ENCODE measurements at places on chromosomes 5 and 9.

DNA sequence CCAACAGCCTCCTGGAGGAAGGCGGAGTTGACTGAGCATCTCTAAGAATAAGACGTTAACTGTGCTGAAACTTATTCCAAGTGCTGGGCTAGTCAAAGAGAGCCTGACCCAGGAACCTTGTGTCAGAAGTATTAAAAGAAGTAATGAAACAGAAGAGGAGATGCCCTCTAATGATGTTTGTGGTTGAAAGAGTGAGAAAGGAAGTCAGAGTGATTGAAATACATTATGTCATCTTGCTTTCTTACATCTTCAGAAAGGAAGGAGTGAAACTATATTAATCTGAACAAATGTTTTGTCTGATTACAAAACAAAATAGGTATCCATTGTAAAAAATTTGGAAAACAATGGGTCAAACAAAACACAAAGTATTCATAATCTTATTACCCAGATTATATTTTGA, 460.7 kb downstream of the NTRK2 start:
- no peak for DNase-seq

GRCh38 chr9:121178676-121179372, 22.8 kb downstream of the RAB14 start:
- no peak for DNase-seq

DNA sequence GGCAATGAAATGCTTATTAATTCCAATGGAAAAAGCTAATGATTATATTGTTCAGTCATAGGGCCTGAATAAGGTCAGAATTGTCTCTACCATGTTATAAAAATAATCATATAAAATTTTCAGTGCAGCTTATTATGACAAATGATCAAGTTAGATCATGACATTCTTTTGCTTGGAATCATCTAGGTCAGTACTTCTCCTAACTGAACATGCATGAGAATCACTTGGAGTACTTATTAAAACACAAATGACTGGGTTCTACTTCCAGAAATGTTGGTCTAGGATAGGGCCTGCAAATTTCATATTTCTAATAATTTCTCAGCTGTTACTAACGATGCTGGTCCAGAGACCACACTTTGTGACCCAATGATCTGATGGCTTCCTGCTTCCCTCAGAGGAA, 806.0 kb upstream of the ZNF608 start:
- DNase-seq: no peak

DNA sequence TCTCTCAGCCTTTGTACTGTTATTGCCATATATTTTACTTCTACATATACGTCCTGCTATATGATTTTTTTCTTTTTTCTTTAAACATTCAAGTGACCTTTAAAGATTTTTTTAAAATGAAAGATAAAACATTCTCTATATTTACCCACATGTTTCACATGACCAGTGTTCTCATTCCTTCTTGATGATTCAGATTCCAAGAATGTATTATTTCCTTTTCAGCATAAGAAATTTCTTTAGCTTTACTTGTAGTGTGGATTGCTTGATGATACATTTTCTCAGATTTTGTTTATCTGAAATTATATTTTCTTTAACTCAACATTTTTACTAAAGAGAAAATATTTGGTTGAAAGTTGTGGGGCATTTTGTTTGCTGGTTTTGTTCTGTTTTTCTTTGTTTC, 792.1 kb downstream of the BRINP1 start:
- no peak for DNase-seq

DNA sequence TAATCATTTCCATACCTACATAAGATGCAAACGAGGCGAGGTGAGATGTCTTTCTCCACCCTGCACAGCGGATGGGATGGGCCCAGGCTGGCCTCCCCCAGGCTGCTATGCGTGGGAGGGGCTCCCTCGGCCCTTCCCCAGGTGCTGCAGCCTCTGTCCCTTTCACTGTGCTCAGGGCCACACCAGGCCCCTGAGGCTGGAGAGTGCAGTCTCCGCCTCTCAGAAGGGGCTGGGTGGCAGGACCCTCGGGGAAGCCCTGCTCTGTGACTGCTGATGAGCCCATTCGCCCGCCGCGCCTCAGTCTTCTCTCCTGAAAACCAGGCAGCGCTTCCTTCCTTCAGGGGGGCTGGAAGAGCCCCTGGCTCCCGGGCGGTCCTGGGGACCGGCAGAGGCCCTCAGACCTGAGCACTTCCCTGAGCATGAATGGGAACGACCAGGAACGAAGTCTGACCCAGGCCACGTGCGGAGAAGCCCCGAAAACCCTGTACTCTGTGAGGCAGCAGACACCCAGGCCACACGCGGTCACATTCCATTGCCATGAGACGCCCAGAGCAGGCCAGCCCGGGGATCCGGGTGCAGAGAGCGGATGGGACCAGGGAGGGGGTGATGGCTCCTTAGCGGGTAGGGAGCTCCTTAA, 21.9 kb upstream of the NOTCH1 start:
- no peak for DNase-seq

DNA sequence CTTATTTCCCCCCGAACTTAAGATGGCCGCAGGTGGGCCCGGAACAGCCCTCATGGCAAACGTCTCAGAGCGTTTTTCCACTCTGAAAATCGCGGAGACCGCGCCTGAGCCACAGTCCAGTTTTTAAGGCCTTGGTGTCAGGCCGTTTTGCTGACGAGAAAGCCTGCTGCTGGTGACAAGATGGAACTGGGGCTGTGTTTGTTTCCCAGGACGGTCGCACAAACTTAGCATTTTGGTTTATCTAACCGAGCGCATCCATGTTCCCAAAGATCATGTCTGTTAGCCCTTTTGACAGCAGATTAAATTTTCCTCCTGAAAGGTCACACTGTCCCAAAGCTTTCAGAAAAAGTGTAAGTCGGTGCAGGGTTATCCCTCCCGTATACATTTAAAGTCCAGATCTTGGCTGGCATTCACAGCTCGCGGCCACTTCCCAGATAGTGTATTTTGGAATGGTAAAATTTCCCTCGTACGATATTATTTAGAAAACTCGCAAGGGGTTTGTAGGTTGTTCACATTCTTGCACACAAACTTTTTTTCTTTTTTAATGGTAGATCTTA, 812 bp downstream of the SREK1 start:
- no peak for DNase-seq

DNA sequence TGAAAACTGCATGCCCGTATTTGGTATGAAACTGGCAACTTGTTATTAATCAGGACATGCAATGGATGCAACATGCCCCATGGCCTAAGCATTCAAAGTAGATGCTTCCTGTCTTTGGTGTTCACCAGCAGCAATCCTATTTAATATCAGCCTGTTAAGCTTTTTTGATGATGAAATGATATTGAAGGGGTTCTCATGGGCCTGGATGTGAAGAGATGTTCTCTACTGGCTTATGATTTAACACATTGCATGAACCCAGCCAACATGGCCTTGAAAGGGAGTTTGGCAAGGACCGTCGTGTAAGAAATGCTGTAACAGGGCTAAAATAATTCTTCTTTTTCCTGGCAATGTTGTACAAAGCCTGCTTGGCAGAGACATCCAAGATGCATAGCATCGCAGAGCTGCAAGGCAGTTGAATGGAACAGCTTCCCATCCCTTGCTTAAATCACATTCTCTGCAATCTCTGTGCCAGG, 111.2 kb downstream of the SMARCA2 start:
- DNase-seq: no peak

- DNase-seq: no peak
Observed at GRCh38 chr5:23314827-23315226, 192.6 kb upstream of the PRDM9 start.

DNA sequence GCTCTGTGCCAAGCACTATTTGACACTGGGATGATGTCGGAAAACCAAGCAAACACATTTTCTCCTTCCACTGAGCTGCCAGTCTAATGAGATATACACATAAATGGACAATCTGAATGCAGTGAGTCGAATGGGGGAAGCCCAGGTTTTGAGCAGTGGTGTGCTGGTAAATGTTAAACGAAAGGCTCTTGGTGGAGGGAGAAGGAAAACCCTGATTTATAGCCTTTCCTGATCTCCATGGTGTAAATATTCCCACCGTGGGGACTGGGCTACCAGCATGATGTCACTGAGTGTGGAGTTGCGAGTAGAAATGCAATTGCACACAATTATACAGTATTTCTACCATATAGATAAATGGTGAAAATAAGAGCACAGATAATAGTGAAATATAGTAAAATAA, 5.0 kb upstream of the GSN start:
- no peak for DNase-seq

DNA sequence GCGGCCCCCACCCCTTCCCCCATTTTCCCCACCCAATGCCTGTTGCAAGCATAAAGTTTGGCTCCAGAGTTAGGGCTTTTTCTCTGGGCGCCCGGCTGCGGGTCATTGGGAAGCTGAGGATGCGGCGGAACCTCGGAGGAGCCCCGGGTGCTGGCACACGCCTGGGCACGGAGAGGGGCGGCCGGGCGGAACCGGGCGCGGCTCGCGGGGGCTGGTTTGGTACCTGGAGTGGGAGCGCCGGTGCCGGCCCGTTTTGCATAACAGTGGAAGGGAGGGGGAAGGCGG, 1.2 kb downstream of the PPARGC1B start:
- DNase-seq: no peak

DNA sequence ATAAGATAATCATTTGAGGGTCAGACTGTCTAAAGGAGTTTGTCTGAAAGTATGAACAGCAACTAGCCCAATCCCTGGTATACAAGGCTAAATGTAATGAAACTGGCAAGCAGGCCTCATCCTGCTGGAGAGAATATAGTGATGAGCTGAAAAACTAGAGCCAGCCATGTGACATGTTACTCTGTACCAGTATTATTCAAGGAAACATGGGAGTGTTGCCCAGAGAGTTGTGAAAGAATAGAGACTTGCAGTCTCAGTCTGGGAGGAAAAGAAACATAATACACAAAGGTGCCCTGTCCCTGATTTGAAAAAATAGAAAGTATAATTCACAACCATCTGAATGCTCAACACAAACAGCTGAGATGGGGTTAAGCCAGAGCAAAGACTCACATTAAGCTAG, 37.9 kb upstream of the HTR1A start:
- DNase-seq: no peak

GRCh38 chr5:88952996-88953643, 70.1 kb upstream of the MEF2C start:
- no peak for DNase-seq

GRCh38 chr9:98885575-98886295, 58.0 kb upstream of the COL15A1 start:
- DNase-seq: no peak

- no peak for DNase-seq
Observed at GRCh38 chr9:131391020-131391419, 2.9 kb upstream of the PRRC2B start.

GRCh38 chr9:129596541-129597331, 24.2 kb downstream of the C9orf50 start:
- no peak for DNase-seq

DNA sequence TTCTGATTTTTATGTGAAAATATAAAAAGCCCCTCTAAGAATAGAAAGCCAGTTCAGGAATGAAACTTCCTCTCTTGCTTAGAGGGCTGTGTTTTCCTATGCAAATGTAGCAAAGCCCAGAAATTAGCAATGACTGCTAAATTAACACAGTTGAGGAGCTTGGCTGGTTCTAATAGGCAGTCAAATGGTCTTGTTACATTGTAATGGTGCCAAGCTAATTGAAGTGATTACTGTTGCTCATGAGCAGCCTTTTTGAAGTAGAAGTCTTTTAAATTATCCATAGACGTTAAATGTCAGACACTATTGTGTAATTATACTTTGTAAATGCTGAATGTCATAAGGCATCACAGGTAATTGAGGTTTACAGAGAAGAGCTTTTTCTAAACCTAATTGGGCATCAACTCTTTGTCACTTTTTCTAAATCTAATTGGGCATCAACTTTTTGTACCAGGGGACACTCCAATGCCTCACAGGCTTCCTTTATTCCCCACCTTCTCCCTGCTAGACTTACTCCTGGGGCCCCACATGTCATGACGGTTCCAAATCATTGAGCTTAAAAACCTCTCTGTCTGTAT, 229.1 kb downstream of the PSAT1 start:
- DNase-seq: no peak
